A549 (cell line): ENCODE measurements at places on chromosomes 12 and 14.

GRCh38 chr12:130079279-130079678 is 83.0 kb upstream of the FZD10 start:
- peak; percentile 28 for DNase-seq

DNA sequence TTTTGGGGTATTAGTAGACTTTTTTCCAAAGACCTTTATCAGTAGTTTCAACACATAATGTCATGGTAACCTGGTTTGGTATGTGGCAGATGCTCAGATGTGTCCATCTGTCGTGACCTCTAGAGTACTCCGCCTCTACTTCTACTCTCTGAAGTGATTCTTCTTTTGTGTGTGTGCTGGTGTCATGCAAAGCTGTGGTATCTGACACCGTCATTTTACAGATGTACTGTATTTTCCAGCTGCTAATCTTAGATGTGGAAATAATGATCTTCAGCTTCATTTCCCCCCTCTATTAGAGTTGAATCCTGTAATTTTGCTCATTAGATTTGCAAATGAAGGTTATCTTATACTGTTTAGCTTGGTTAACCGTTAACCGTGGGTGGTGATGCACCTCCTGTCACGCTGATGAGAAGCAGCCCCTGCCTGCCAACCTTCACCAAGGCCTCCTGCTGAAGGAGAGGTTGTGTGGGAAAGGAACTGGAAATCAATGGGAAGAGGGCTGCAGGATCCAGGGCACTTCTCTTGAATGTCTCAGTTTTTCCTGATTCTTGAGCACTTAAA is 222.4 kb upstream of the AMIGO2 start:
- DNase-seq, result peak; percentile 54

DNA sequence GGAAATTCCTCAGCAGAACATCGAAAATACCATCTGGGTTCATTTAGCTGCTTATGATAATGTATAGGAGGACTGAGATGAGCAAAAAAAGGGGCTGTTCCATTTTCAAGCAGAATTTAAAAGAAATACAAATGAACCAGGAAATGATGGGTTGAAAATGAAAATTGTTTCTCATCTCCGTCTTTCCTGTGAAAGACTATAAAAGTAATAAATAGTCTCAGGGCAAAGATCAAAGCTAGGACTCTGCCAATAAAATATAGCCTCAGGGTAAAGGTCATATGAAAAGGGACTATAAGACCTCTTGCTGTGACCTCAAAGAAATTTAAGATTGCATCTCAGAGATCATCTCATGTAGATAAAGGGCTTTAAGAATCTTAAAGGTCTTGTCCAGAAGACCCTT is 478.0 kb downstream of the BTG1 start:
- DNase-seq, result no peak

GRCh38 chr12:53948650-53949593 is 5.8 kb upstream of the HOXC12 start:
- DNase-seq, result peak; percentile 61

- DNase-seq, result no peak
Observed at GRCh38 chr12:31267966-31268365, 58.0 kb downstream of the SINHCAF start.

DNA sequence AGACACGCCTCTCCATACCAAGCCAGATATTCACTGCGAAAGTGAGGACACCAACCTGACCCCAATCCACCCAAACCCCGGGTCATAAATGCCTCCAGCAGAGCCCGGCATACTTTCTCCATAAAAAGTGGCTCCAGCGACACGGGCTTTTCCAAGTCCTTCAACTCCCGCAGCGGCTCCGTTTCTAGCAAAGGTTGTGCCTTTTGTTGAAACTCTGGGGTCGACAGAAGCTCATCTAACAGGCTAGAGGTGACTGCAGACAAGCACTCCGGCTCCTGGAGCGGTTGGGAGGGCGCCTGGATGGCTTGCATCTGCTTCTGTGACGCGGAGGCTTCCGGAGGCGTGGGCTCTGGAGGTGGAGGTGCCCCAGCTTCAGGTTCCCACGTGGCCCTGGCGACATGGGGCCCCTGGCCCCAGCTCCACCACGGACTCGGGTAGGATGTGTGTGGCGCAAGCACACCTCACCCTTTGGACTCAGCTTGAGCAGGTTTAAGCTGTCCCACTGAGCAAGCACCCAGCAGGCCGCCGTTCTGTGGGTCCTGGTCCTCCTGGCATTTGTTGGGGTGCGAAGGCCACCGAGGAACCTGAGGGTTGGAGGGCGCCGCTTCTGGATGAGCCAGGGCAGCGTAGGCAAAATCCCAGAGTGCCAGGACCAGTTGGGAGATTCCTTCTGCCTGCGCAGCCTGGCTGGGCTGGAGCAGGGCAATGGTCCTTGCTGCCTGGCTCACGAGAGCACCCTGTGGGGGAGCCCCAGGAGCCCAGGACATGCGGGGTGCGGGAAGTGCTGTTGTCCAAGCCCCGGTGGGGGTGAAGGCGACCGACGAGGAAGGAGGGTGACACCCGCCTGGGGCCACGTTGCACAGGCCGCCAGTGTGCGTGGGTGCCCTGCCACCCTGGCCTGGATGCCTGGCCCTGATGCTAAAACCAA is 186.3 kb downstream of the ALG10 start:
- no peak for DNase-seq

DNA sequence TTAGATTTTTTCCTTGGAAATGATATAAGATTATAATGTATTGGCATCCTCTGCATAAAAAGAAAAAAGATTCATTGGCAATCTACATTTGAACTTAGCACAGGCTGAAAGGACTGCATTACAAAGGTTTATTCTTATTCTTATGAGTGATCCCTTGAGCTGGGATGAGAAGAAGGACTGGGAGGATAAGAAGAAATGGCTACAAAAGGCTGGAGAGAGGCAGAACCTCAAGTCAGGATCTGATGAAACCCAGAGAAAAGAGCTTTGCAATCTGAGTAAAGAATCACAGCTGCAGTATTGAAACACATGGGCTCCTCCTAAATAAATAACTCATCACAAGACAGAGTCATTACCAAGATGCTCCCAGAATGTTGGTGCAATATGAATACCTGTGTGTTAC is 1635.4 kb upstream of the FLRT2 start:
- DNase-seq, result no peak

DNA sequence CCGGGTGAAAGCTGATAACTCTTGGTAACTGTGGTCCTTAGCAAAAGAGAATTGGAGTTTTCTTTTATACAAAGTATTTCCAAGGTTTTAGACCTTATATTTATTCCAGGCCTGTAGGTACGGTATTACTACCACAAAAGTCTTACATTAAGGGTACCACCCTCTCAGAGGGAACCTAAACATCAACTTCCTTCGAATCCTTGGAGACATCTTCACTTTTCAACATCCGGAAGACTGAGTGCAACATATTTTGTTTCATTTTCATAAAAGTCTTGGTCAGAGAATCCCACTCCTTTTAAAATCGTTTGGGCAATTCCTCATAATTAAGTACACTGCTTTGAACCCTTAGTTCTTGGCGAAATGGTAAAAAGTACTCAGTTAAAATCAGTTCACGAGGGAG is 1.2 kb downstream of the CNOT2 start:
- no peak for DNase-seq

- no peak for DNase-seq
Observed at GRCh38 chr12:16300122-16300521, 22.6 kb upstream of the SLC15A5 start.

DNA sequence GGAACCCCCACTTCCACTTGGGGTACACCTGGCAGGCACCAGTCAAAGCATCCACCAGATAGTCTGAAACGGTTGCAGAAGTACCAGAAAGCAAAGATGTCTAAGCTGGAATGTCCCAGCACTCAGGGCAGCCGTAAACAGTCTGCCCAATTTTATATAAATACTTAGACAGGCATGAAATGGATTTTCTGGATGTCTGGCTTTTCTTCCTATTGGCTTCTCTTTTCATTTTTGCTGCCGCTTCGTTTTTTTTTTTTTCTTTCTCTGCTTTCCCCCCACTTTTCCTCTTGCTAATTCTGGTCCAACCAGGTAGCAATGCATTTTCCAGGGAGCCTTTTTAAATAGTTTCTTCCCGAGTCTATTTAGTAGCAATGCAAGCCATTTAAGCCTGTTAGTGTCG is 167.7 kb downstream of the GCH1 start:
- no peak for DNase-seq

DNA sequence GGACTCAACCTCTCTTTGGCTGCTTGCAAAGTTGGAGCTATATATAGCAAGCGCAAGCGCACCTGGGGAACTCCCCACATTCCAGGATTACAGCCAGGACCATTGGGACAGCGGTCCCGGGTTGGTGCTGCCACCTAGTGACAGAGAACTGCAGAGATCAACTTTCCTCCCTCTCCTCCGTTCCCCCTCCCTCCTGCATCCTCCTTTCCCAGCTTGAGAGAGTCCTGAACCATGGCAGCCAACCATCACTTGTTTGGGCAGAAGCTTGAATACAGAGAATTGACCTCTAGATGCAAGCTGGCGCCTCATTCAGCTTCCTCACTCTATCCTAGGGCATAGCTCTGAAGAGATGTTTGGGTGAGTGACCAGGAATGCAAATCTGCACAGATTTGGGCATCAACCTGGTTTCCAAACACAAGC is 17.4 kb upstream of the FLVCR2 start:
- peak; percentile 90 for DNase-seq

GRCh38 chr14:102255401-102256190 is 49.4 kb downstream of the MOK start:
- peak; percentile 58 for DNase-seq

DNA sequence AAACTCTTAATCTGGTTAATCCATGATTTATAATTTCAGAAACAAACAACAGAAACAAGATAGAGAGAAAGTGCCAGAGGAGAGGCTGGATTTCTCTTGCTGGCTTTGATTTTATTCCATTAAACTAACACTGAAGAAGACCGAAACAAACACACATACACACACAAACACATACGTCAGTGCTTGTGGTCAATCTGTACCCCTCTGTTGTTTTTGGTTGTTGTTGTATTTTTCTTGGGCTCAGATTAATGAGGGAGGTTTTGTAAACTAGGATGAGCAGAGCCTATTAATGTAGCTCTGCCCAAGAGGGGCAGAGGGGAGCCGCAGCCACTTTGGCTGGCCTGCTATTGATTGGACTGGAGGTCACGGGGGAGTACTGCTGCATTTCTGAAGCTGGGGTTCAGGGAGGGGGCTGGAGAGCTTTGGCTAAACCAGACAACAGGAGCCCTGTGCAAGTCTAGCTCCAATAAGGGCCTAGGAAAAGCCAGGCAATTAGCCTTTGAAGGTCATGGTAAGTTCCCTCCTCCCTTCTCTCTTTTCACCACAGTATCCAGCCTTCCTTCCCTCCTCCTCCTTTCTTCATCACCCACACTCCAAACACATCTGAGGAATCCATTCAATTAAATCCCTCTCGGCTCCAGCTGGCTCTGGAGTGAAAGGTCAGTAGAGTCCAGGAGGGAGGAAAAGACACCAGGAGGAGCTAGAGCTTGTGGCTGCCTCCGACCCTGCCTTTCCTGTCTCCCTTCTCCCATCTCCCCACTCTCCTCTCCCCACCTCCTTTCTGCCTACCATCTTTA is 344.1 kb upstream of the LMO3 start:
- no peak for DNase-seq

- peak; percentile 98 for DNase-seq
Observed at GRCh38 chr12:47221256-47222023, 141.7 kb upstream of the AMIGO2 start.

DNA sequence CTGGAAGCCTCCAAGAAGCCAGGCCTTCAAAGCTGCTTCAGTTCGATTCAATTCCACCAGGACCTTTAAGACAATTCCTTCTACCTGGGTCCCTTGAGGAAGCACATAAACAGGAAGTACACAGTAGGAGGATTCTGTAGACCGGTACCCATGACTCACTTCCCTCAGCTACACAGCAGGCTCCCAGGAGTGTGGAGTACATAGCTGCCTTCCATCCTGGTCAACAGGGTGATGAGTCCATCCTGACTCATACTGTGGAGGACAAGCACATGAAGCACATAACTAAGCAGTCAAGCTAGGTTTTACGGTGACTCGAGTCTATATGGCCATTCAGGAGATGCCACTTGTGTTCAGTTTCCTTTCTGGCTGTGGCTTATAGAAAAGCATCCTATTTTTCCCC is 197.6 kb upstream of the RBM19 start:
- peak; percentile 19 for DNase-seq

DNA sequence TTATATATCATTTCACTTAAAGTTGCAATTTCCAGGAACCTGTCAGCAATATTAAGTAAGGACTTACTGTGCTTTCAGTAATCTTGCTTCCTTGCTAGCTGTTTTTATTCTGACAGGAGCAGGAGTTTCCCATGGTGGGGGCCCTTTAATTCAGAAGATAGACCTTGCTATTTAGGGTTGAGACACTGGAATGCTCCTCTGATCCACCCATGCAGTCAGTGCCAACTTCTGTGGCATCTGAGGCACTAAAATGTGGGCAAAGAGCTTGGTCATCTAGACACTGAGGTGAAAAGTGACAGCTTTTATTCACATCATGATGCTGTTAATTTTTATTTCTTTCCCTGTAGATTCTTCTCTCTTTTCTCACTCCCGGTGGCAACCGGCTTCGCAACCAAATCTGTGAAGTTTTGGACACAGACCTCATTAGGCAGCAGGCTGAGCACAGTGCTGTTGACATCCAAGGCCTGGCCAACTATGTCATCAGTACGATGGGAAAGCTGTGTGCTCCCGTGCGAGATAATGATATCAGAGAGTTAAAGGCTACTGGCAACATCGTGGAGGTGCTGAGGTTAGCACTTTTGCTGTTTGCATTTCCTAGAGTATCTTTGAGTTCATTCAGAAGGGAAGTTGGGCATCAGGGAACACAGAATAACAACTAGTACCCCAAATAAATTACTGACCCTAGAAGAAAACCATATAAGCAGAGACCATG is 18.8 kb downstream of the TCP11L2 start:
- no peak for DNase-seq

DNA sequence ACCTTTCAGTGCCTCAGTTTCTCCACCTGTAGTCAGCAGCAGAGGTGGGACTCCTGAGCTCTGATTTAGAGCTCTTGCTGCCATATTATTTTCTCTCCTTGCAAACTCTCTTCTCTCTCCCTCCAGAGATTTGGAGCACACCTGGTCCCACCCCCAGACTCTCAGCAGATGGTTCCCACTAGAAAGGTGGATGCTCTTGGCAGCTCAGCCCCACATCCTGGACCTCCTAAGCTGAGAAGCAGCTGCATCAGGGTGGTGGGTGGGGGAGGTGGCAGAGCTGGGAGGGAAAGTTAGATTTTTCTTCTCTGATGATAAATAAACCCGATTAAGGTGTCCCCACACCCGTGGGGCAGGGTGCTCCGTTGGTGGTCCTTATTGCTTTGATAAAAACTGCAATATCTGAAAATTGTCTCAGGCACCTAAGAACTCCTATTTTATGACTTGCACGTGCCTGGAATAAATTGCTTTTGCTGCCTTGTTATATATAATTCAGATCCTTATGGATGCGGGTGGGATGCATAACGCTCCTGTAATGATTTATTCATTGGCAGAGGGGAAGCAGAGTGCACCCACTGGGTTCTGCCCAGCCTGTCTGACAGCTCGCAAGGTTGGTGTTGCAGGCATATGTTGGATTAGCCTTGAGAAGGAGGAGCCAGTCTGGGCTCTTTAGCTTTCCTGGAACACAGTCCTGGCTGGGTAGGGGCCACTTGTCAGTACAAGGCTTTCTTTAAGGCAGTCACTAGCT is 214.2 kb downstream of the SUDS3 start:
- DNase-seq, result no peak
